Neural cell (in vitro differentiated cells): ENCODE measurements at places on chromosomes 12 and 14. TPM values are rescaled to one million over a fixed set of nuclear protein-coding genes. Genes with fewer than 3 reads are reported as not detected.

The CPSF6 gene
- 162 and 180 TPM in 2 replicates for polyA plus RNA-seq

The PIANP gene
- polyA plus RNA-seq, result 2.1 and 4.4 TPM in 2 replicates

The WNT5B gene
- polyA plus RNA-seq, result 17.0 and 17.4 TPM in 2 replicates

The PCED1B gene
- not detected in 2 replicates for polyA plus RNA-seq

The LRP1 gene
- polyA plus RNA-seq, result 18.2 and 27.7 TPM in 2 replicates

The PLD4 gene
- not detected in 2 replicates for polyA plus RNA-seq

The PTGER2 gene
- not detected in 2 replicates for polyA plus RNA-seq

The C12orf50 gene
- 0.30 and 0.68 TPM in 2 replicates for polyA plus RNA-seq
